IPS-NIHi11 (cell line): ENCODE measurements at places on chromosomes 13 and 19.

GRCh38 chr19:12838182-12838885 lies at the start of gene MAST1:
Gene MAST1, plus strand, starts transcription at chr19:12838515. Its CDS starts 58 bp downstream, at chr19:12838573.
- DNase-seq, result peak; percentile 78

- DNase-seq, result no peak
These were observed 62.3 kb downstream of the ZNF627 start for GRCh38 chr19:11659612-11660011.

GRCh38 chr19:48737360-48737998 lies 2.9 kb downstream of the RASIP1 start:
- DNase-seq, result peak; percentile 80

- DNase-seq, result peak; percentile 85
These were observed 8.6 kb upstream of the HIPK4 start for GRCh38 chr19:40398417-40399131.

DNA sequence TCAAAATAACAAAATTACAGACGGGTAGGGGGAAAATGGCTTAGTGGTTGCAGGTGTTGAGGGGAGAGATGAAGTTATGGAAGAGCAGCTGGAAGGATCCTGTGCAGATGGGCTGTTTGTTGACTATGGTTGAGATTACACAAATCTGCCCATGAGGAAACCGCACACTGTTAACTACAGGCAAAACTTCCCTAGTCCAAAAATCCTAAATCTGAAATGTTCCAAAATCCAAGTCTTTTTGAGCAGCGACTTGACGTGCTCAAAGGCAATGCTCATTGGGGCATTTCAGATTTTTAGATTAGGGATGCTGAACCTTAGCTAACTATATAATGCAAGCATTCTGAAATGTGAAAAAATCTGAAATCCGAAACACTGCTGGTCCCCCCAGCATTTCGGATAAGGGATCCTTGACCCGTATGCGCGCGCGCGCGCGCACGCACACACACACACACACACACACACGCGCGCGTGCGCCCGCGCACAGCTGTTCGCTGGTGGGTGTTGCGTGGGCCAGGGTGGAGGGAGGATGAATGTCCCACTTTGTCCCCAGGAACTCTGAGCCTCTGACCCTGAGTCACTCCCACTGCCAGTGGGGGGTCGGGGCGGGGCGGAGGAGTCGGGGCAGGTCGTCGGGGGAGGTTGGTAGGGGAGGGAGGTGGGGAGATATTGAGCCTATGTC lies 6.8 kb downstream of the F2RL3 start:
- DNase-seq, result peak; percentile 49

- DNase-seq, result no peak
These were observed 158.6 kb upstream of the SLC10A2 start for GRCh38 chr13:103224804-103225203.

DNA sequence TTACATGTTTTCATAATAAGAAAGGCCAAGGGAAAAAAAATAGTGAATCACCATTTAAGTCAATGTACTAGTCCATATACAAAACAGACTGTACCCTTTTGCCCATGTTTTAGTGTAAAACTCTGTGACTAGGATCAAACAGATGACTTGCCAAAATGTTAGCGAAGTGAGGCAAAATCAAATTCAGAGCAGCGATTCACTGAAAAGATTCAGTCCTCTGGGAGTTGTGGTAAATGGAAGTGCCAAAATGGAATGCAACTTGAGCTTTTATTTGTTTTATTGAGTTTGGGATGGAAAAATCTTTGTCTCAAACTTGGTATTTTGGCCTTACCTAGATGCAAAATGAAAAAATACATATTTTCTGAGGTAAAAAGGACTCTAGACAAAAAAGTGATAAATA lies 9.1 kb downstream of the CDADC1 start:
- DNase-seq, result no peak

DNA sequence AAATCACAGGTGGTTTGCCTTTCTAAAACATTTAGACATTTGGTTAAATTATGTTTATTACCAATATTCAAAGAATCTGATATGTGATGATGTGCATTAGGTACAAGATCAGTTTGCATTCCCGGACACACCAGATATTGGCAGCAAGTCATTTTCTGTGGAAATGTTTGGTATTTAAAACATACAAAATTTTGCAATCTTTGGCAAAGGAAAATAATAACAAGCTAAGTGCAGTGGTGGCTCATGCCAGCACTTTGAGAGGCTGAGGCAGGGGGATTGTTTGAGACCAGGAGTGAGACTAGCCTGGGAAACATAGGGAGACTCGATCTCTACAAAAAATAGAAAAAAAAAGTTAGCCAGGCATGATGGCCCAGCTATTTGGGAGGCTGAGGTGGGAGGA lies 29.1 kb upstream of the TSC22D1 start:
- DNase-seq, result no peak

- DNase-seq, result peak; percentile 80
These were observed at the start of gene ARHGEF7 for GRCh38 chr13:111115061-111115964. Gene ARHGEF7, plus strand, starts transcription at chr13:111115310. Its CDS starts 217 bp downstream, at chr13:111115527.

DNA sequence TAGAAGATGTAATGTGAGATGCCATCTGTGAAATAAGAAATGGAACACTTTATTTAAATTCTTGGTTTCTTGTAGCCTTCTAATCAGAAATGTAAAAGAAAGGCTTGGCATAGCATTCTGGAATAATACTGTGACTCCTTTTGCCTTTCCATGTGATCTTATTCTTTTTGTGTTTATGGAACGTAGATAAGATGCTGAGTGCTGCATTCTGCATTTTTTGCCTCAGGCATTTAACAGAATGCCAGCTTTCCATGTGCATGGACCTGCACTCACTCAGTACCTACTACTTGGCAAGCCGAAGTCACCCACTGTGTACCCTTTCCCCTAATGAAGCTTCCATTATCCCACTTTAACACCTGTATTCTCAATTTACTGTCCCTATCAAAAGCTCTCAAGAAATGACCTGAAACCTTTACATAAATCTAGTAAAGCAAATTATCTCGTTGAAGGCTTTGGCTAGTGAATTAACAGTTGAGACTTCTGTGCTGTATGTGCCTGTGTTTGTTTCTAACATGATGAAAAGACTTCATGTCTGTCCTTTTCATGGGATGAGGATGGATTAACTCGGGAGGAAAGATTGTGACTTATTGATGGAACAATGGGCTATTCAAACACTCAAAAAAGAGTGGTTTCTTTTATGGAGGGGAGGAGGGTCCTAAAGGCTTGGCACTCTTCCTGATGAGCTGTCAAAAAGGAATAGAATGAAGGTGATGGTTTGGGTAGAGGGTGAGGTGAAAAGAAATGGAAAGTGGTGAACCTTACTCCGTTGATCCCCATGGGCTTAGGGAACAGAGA lies 44.7 kb upstream of the FRY start:
- DNase-seq, result no peak

- no peak for DNase-seq
These were observed 655.9 kb upstream of the ARGLU1 start for GRCh38 chr13:107223867-107224266.

GRCh38 chr19:34979819-34980640 lies 16.0 kb upstream of the ZNF792 start:
- no peak for DNase-seq

- DNase-seq, result no peak
These were observed 144.8 kb downstream of the UFM1 start for GRCh38 chr13:38494445-38494844.

GRCh38 chr19:45959517-45960025 lies 14.1 kb downstream of the NOVA2 start:
- no peak for DNase-seq

DNA sequence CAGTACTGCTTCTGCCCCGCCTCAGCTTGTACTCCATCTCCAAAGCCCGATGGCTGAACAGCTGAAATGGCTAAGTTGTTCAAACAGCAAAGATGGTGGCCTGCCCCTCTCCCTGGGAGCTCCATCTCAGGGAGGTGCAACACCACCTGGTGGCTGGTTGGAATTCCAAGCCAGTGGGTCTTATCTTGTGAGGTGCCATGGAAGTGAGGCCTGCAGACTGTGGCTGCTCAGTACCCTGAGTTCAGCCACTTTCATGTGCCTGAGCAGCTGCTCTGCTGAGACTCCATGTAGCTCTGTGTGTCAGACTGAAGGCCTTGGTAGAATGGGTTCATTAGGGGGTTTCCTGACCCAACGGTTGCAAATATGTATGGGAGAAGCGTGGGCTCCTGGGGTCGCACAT lies 67.3 kb upstream of the SPRY2 start:
- DNase-seq, result no peak

- no peak for DNase-seq
These were observed 9.6 kb upstream of the CYP4F12 start for GRCh38 chr19:15663247-15663646.

GRCh38 chr19:46892252-46893179 lies 31.7 kb downstream of the ARHGAP35 start:
- no peak for DNase-seq

DNA sequence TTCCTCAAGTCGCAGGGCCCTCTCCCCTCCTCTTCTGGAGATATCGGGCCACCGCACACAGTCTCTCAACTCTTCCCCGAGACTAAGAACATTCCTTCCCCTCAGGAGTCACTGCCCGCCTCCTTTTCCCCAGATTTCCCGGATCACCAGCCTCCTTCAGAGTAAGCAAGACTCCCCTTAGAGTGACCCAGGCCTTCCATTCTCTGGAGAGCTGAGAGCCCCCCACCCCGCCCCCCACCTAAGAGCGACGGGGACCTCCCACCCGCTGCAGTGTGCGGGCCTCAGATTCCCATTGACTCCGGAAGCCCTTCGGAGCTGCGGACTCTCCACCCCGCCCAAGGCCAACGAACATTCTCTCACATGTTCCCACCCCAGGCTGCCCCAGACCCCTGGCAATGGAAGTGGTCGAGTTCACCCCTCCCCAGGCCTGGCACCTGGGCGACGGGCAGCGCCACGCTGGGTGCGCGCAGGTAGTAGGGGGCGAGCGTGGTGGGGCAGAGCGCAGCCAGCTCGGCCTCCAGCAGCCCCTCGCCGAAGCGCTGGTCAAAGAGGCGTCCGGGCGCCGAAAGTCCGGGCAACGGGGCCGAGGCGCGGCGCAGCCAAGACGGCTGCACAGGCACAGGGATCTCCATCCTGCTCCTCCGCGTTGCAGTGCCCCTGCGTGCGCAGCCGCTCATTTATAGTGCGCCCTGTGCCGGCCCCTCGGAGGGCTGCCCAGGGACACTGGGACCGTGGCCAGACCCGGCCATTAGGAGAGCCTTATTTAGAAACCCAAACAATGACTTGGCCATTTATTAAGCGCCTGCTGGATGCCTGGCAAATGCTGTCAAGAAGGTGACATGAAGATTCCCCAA lies at the start of gene HSPB6:
Gene HSPB6 (minus strand): TSS at position 653 of the 854 bp plus-strand sequence. CDS start 21 bp downstream, at position 632.
- DNase-seq, result no peak

DNA sequence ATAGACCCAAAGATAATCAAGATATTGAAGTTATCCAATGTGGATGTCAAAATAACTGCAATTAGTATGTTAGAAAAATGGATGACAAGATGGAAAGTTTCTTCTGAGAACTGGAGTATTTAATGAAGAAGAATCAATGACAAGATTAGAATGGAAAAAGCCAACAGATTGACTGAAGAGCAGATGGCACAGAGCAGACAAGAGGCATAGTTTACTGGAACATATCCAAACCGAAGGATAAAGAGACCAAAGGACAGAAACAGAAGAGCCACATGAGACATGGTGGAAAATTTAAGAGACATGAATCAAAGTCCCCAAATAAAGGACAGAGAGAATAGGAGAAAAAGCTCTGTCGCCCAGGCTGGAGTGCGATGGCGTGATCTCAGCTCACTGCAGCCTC lies 89.6 kb upstream of the RXFP2 start:
- DNase-seq, result no peak

GRCh38 chr13:50766013-50766412 lies 77.5 kb downstream of the DLEU7 start:
- DNase-seq, result no peak

GRCh38 chr13:40096357-40096901 lies 441.0 kb downstream of the COG6 start:
- DNase-seq, result no peak

- DNase-seq, result no peak
These were observed 240.2 kb downstream of the LHFPL6 start for GRCh38 chr13:39362652-39363381.

- no peak for DNase-seq
These were observed 242.7 kb upstream of the IPO5 start for GRCh38 chr13:97710797-97711196.

DNA sequence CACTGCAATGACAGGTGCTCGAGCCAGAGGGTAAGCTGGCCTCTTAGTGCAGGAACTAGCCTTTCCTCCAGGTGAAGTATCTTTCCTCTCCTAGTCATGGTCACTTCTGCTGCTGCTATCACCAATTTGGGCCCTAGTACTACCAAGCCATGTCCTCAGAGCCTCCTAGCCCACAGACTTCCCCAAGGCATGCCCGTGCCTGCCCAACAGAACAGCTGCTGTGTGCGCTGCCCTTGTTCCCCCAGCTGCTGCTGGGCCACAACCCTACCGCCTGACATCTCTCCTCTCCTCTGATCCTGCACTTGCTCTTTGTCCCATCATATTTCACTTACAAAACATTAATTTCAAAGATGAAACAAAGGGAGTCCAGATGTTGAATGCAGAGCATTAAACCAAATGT lies 168.5 kb upstream of the FREM2 start:
- no peak for DNase-seq

DNA sequence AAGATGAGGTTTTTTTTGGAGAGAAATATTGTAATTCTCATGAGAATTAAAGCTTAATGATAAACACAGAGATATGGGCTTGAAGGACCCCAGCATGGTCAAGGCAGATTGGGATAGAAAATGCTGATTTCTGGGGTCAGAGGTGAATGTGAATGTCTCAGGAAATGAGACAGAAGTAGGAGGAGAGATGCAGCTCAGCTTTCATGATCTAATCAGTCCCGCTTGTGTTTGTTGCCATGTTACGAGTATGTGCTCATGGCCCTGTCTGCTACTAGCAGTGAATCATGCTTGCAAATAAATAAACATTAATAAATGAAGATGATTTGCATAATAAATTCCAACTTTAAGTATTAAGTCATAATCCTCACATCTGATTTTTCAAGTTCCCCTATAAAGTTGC lies 23.0 kb upstream of the NDFIP2 start:
- no peak for DNase-seq

DNA sequence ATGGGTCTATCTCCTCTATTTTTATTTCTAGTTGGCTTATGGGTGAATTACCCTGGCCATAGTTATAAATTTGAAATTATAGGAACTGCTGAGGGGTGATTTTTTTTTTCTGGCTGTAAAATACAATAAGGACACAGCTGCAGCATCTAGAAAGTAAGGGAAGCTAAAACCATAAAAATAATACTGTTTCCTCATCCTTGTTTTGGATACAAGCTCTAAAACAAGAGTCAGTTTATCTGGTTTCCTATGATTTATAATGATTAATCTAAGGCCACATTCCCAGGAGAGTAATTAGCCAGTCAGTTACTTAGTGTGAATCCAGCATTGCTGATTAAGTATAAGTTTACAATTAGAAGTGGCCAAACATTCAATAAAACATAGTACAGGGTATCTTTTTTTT lies 219.1 kb upstream of the NBEA start:
- DNase-seq, result no peak

GRCh38 chr13:65594298-65594781 lies 1635.8 kb downstream of the PCDH9 start:
- no peak for DNase-seq

DNA sequence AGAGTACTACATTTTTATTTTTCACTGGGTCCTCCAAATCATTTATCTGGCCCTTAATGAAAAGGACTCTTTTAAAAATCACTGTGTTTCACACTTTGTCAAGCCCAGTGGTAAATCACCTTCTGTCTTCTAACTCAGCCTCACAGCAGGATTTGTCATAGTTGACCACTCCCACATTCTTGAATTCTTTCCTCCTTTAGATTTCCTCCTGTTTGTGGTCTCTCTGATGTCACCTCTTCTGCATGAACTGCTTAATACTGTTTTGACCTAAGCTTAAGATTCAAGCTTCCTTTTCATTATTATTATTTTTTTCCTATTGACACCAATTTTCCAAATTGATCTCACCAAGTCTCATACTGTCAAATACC lies 899.8 kb upstream of the MIR17HG start:
- DNase-seq, result peak; percentile 24

GRCh38 chr19:10205636-10206035 lies 10.9 kb upstream of the DNMT1 start:
- DNase-seq, result no peak
